ENCODE measurements at places on chromosomes 3 and 15.

DNA sequence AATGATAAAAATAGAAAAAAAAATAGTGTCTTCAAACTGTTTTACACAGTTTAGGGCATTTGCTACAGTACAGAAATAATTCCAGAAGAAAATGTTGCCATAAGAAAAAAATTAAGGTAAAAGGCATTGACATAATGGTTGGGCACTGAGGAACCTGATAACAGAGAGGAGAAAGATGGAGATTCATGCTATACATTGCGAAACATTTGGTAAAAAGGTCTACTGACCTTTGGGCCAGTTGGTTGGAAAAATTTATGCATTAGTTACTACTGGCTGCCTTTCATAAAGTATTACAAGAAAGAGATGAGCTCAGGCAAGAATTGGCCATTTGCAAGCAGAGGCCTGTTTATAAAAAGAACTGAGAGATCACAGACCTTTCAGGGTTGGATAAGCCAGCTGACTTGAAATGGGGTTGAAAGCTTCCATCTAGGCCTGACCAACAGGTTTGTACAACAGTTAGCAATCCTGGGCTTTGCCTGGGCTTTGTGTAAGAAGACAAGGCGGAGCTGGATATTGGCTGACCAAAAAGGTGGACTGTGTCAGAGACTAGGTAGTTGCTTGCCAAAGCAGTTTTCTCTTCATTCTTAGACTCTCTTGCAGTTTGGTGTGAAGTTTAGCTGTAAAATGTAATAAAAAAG lies 166.6 kb upstream of the MCTP2 start:
- DNase-seq = no peak

- DNase-seq = no peak
Observed at GRCh38 chr3:180983136-180983535, 6.4 kb downstream of the DNAJC19 start.

DNA sequence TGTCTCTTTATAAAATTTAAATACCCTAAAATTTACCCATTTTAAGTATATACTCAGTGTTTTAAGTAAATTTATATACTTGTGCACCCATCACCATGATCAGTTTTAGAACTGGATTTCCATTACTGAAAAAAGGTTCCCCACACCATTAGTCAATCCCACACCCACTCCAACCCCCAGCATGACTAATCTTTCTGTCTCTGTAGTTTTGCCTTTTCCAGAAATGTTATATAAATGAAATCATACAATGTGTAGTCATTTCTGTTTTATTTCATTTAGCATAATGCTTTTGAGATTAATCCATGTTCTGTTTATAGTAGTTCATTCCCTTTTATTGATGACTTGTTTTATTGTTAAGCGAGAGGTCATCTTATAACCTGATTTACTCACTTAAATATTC lies 66.1 kb upstream of the LIMD1 start:
- no peak for DNase-seq

DNA sequence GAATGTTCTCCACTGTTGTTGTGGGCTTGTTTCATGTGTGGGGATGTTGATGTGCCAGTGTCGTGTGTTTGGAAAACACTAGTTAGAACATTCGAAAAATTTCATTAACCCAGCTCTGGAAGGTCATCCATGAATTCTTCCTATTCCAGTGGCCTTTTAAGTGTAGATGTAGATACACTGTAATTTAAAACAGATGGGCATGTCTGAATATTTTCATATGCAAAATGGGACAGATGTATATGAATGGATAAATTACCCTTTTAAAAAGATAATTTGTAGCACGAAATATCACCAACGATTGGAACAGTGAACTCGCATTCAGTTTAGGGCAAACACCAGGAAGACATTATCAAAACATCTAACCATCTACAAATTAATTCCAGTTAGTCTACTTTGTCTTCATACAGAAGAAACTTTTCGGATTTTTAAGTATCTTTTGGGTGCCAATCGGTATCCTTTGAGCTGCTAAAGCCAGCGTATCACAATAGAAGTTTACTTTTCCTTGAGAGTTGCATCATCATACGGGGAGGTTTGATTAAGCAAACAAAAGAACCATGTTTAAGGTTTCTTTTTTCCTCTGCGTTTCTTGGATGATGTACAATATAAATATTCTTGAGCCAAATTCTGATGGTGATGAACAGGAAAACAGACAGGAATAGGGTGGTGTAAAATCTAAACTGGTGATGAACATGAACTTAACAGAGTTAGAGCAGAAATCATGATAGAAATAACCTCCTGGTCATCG lies 528.1 kb downstream of the FOXP1 start:
- DNase-seq = no peak

DNA sequence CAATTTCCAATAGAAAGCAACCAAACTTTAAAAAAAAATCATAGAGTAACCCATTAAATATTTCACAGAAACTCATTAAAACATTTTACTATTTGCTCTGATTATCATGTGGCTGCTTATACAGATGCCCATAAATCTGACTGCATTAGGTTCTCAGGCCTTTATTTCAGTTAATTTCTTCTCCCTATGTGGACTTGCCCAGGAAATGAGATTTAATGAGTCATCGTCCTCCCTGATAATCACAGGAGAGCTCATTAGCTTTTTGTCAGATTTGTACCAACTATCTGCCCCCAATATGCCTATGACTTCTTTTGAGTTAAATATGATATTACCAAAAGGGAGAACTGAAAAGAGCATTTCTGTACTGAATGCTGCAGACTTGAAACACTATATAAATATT lies 168.0 kb downstream of the FOXB1 start:
- no peak for DNase-seq

- no peak for DNase-seq
Observed at GRCh38 chr3:193851428-193851847, 258.4 kb downstream of the OPA1 start.

DNA sequence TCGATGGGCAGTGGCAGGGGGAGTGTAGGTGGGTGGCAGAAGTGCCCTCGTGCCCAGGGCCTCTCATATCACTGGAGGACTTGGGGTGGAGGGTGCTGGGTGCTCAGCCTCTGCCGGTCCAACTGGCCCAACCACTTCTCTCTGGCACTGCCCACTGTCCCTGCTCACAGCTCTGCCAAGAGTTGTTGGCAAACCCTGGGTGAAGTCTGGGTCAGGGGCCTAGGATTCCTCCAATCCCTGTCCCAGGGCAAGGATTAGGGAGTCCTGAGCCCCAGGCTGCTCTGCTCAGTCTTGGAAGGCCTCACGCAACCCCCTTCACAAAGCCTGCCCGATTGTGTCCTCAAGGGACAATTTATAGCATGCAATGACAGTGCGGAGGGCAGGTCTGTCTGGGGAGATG lies 5.2 kb upstream of the PRKCD start:
- no peak for DNase-seq
